ENCODE measurements at places on chromosomes 2 and 18.

DNA sequence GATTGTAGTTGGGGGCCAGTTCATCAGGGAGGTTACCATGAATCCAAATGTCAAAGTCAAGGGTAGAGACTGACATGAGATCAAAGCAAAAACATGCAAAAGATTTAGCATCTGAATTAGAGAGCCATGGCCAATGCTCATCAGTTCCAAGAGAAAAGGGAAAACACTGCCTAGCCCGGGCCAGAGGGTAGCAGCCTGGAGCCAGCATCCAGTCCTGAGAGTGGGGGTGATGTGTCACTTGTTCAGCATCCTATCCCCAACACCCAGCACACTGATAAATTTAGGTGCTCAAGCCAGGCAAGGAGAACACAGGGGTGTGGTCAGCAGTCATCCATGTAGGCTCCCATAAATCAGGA is 76.9 kb upstream of the PPP1CB start:
- DNase-seq, result no peak

DNA sequence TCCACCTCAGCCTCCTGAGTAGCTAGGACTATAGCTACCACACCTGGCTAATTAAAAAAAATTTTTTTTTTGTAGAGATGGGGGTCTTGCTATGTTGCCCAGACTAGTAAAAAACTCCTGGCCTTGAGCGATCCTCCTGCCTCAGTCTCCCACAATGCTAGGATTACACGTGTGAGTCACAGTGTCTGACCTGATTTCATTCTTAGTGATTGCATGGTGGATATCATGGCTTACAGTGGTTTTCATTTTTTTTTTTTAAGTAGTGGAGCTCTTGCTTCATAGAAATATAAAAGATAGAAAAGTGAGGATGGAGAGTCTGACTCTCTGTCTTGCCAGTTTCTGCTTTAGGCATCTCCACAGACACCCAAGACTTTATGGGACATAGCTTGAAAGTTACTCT is 83.6 kb downstream of the CDC42EP3 start:
- DNase-seq, result no peak

GRCh38 chr18:45628979-45629958 is 14.0 kb downstream of the SLC14A2 start:
- DNase-seq, result no peak

GRCh38 chr2:8462899-8463648 is 218.8 kb upstream of the ID2 start:
- DNase-seq, result no peak

DNA sequence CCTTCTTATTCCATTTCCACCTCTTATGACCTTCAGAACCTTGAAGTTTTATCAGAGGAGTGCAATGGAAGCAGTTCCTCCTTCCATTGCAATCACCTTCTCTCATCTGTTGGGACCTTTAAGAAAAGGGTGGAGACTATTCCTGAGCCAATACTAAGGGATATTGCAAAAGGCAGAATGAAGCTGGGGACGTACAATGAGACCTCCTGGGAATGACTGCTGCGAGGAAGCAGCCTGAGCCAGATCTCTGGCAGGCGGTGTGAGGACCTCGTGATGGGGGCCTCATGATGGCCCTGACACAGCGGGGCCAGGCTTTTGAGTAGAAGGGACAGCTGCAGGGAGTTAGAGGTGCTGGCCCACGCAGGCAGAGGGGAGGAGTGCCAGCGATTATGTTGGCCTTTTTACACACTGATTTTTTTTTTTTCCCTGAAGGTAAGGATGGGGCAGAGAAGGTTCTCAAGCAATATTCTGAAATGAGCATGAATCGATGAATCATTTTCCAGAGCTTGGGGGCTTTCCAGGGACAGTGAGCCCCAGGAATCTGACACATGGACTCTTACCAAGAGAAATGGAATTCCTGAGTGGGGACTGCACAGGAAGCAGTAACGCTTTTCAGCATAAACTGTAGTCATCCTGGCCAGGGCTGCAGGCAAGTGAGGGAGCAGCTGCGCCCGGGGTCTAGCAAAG is 40.0 kb upstream of the LAPTM4A start:
- DNase-seq, result no peak

All from CD4-positive, alpha-beta T cell treated with Interleukin-6 at 100 ng/mL for 8 hours (primary cell).